ENCODE measurements at places on chromosomes 4 and X.

GRCh38 chr4:76061982-76062381, 12.5 kb upstream of the ART3 start:
- no peak for DNase-seq

DNA sequence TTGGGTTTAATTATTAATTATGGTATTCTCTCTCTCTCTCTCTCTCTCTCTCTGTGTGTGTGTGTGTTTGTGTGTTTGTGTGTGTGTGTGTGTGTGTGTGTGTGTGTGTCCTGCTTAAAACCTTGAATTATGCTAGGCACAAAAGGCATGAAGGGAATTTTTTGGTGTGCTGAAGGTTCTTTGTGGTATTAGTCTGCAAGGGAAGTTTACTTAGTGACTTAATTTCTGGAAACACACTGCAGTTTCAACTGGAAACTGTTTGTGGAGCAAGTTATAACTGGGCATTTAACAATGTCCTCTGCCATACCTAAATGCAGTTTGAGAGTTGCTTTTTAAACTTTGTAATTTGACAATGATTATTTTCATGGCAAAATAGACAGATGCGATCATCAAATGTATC, 111.7 kb downstream of the FRMPD4 start:
- DNase-seq = no peak

- DNase-seq = no peak
Observed at GRCh38 chr4:147029296-147029695, 83.6 kb upstream of the TTC29 start.

- DNase-seq = no peak
Observed at GRCh38 chrX:44674906-44675305, 132.2 kb upstream of the FUNDC1 start.

All from activated CD4-positive, alpha-beta T cell treated with anti-CD3 and anti-CD28 coated beads, Interleukin-2, amount 10 ng/mL, durations not matched to agents 7 days and 5 days (primary cell).